KBM-7 (cell line): ENCODE measurements at places on chromosomes 2 and 18.

DNA sequence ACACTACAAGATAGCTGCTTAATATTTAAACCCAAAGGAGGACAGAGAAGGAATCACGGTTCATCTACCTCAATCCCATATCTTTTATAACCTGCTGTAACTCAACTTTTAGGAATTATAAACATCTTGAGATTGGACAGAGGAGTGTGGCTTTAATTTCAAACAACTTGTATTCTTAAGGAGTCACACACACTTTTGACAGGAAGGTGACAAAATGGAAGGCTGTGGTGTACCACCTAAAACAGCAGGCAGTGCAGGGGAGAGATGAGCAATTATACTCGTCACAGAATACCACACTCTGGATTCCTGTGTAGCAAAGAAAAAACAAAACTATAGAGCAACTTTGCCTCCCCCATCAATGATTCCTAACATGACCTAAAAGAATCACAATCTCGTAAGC is 194.8 kb downstream of the ZEB2 start:
- peak; percentile 40 for DNase-seq

DNA sequence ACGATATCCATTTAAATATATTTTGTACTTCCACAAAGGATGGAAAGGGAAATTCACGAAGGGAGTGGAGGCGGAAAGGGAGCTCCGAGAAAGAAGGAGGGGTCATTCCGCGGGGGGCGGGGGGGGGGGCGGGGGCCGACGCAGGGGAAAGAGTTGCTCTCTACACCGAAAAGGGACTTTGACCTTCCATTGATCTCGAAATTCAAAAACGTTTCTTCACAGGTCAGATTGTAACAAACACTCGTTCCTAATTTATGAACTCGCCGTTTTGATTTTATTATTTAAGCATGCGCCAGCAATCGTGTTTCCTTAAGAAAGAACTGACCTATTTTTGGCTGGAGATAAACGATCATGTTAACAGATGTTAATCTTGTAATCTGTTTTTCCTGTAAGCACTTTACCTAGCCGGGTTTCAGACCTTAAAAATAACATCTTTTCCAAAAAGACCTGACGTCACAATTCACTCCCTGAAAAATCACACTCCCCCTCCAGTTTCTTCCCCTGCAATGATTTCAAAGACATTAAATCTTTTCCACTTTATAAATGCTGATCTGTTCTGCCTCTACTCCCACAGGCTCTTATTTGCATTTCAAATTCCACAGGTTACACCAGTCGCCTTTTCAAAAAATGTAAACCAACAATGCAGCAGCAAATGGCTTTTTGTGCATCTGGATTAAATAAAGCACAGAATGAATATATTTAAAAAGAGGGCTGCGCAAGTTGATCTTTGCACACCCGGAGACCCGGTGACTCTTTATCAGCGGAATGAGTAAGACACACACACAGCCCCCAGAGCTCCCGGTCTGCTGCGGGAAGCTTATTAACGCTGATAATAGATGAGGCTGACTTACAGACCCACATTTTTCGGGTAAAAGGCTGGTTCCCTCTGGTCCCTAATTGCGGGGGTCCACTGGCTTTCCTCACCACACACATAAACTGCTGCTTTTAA is 1.6 kb downstream of the ZNF516 start:
- DNase-seq, result peak; percentile 61

DNA sequence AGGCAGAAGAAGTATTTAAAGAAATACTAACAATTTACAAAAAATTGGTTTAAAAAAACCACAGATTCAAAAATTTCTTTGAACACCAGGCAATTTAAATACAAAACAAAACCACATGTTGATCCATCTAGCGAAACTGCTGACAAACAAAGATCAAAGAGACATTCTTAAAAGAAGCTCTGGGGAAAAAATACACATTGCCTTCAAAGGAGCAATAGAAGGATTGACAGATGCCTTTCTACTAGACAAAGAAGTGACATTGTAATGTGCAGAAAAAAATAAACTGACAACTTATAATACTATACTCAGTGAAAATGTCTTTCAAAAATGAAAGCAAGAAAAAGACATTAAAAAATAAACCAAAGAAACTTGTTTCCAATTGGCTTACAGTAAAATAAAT is 12.6 kb upstream of the EIF2AK3 start:
- DNase-seq, result no peak

- no peak for DNase-seq
These were observed 49.3 kb upstream of the CSRNP3 start for GRCh38 chr2:165420231-165420630.

- no peak for DNase-seq
These were observed 174.5 kb downstream of the MAIP1 start for GRCh38 chr2:200129721-200130462.

DNA sequence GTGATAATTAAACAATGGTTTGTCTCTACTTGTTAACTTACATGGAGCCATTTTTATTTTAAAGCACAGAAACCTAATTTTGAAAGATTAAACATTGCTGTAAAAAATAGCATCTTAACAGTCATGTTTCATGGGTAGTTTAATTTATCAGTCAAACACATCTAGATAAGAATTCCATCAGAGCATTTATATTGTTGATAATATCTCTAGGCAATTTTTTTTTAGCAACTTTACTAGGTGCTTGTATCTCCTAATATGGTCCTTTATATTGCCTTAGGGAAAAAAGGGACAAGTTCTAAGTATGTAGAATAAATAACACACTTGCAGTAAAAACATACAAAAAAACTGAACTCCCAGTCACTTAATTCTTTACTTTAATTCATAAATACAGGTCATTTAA is 863 bp downstream of the CSRNP3 start:
- DNase-seq, result no peak

- no peak for DNase-seq
These were observed 48.3 kb upstream of the STK17B start for GRCh38 chr2:196219671-196220070.

GRCh38 chr2:17822445-17823117 is 6.3 kb downstream of the MSGN1 start:
- no peak for DNase-seq

DNA sequence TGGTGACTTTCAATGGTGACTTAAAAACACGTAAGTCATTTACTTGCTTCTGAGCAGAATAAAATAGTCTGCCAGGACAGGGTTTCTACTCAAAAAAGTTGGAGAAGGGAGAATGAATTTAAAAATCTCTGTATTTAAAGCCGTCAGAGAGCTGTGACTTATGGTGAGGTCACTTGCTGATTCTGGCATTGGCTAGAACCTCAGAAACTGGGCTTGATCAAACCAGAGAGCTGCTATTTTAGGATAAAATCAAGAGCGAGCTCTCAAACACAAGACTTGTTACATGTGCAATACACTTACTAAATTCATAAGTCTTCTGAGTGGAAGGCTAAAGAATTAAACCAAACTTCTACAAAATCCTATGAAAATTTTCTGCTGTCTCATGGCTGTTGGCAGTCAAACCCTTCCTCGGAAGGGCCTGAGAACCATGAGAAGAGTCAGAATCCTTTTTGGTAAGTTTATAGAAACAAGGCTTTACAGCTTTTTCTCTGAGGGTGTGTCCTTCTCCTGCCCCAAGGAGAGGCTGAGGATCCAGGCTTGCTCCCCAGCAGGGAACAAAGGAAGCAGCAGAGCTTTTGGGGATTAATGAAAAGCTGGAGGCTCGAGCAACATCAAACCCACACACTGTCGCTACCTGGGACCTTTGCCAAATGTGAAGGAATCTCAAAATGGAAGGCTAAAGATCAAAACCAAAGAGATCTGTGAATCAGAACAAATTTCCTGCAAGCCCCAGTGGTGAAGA is 816.4 kb downstream of the SOCS6 start:
- no peak for DNase-seq

GRCh38 chr2:15674637-15675455 is 83.2 kb downstream of the DDX1 start:
- DNase-seq, result no peak

- peak; percentile 46 for DNase-seq
These were observed 94.7 kb downstream of the RTN4 start for GRCh38 chr2:54955358-54956110.

DNA sequence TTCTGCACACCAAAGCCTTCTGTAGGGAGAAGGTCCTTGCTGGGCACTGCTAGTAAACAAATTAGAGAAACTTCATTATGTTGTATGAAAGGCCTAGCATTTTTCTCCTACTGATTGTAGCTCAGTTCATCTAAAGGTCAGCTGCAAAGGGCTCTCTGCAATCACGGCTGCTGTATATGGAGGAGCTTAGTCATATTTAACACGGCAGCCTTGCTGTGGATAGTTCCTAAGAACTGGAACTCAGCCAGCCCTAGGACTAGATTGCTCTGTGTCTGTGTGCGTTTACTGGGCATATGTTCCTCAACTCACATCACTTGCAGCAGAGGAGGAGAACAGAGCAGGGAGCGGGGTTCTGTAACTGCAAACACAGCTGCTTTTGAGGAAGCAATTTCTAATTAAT is 1103.9 kb upstream of the KLHL29 start:
- no peak for DNase-seq

DNA sequence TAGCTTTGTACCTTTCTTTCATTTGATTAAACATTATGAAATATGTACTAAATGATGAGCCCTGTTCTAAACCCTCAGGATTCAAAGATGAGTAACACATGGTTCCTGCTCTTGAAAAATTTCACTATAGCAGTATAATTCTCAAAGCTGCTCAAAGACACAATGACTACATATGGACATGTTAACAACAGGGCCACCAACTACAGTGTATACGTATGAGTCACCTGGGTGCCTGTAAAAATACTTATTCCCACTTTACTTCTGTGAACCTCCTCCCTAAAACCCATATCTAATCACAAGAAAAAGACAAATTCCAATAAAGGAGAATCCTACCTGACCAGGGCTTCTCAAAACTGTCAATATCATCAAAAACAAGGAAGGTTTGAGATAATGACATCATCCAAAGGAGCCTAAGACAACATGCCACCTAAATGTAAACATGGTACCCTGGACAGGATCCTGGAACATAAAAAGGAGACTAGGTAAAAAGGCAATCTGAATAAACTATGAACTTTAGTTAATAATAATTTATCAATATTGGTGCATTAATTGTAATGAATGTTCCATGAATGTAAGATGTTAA is 84.7 kb downstream of the FAM161A start:
- DNase-seq, result no peak

DNA sequence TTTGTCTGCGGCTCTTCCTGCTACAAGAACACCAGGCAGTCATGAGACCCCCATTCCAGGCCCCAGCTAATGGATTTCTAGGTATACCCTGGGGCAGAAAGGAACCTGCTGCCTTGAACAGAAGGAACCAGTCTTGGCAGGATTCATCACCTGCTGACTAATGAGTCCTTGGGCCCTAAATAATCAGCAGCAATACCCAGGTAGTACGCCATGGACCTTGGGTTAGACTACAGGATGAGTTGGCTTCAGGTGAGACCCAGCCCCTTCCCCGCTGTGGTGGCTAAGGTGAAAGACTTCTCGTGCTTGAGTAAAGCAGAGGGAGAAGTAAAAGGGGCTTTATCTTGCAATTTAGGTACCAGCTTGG is 105.0 kb downstream of the SPIRE1 start:
- DNase-seq, result no peak

- DNase-seq, result peak; percentile 51
These were observed 2.1 kb downstream of the PCBP1 start for GRCh38 chr2:70089220-70089982.

- DNase-seq, result no peak
These were observed 132.2 kb upstream of the IL1R2 start for GRCh38 chr2:101859604-101860003.

GRCh38 chr2:234998404-234999211 is 46.8 kb downstream of the SH3BP4 start:
- no peak for DNase-seq

DNA sequence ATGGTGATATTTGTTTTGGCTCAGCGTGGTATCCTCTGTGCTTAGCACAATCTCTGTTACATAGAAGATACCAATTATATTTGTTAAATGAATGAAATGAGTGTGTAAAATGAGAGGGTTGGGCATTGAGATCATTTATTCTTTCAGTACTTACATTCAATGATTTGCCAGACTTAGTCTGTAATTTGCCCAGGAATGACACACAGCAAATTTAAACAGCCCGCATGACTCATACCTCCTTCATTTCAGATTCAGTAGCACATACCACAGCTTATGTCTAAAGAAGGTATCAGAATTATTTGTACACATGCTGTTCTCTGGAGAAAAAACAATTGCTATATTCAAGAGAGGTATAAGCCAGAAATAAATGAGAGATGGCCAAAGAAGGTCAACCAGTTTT is 37.0 kb downstream of the KLHL14 start:
- DNase-seq, result no peak

DNA sequence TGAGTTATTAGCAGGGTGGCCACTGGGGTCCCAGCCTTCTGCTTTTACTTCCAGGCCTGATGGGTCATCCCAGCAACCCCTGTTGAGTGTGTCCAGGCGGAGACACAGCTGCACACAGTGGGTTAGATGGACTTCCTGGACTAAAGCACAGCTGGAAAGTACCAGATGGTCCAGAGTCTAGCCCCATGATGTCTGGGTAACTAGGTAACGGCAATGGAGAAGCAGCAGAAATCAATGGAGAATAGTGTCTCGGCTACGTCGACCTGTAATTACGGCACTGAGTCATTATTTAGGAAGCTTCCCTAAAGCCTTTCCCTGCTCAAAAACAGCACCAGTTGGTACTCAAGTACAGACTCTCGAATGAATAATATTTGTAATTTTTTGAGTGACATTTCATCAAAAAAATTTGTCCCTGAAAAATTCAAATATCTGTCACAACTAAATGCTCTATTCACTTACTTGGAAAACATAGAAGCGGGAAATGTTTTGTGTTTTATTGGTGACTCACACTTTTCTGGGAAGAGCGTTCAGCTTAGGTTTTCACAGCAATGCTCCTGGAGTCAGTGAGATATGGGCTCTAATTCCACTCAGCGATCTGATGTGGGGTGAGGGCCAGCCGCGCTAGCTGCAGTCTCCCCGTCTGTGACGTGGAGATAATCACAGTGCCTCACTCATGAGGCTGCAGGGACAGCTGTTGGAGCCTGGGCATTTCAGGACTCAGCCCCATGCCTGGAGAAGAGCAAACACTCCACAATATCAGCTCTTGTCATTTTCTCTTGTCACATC is 16.2 kb upstream of the ARL4C start:
- DNase-seq, result no peak

- DNase-seq, result no peak
These were observed 265.5 kb downstream of the NAPG start for GRCh38 chr18:10791169-10791831.

GRCh38 chr2:202193881-202194353 is 44.5 kb downstream of the SUMO1 start:
- no peak for DNase-seq

- no peak for DNase-seq
These were observed 188.4 kb downstream of the LOXHD1 start for GRCh38 chr18:46468426-46469180.

DNA sequence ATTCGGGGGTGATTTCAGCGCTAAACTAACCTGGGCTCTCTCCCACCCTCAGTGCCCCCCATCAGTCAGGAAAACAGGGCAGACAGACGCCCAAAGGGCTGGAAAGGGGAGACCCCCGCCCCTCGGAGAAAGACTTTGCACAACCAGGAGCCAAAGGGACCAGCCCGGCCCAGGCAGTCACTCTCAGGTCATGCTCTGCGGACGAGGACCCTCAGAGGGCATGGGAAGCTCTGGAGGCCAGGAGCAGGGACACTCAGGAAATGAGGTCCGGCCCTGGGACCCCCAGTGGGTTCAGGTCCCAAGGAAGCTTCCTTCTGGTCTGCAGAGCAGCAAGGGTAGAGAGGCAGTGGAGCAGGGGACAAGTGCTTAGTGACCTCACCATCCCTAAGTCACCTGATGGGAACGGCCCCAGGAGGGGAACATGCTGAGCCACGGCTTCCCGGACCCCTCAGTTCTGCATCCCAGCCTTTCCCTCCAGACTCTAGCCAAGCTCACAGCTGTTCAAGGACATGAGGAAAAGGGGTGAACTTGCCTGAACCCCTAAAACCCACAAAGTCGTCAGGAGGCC is 88.0 kb upstream of the GPC1 start:
- DNase-seq, result no peak
